ENCODE measurements at places on chromosomes 1 and 21.

GRCh38 chr1:52168373-52169080 lies 26.6 kb downstream of the ZFYVE9 start:
- no peak for DNase-seq

- no peak for DNase-seq
Observed at GRCh38 chr1:234535218-234535617, 56.2 kb upstream of the TARBP1 start.

- no peak for DNase-seq
Observed at GRCh38 chr1:46623743-46624644, 7.4 kb upstream of the MOB3C start.

- peak; percentile 90 for DNase-seq
Observed at GRCh38 chr1:11908095-11908675, 18.0 kb downstream of the KIAA2013 start.

- DNase-seq: no peak
Observed at GRCh38 chr1:3111348-3112021, 42.5 kb downstream of the PRDM16 start.

GRCh38 chr1:39646232-39647081 lies 7.0 kb upstream of the HEYL start:
- DNase-seq: no peak

DNA sequence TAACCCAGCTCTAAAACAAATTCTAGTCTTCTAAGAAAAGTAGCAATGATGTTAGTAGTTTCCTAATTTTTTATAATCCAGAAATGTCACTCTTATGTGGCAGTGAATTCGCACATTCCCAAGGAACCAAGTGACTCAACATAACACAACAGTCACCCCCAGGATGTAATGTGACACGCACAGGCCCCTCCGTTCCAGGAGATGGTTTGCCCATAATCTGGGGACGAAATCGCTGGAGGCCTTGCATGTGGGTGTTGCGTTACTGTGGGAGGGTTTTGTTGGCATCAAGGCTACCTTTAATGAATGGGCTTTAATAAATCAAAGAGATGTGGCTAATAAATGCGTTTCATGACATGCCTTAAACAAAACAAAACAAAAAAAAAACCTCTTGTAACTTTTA lies 50.9 kb downstream of the EVA1C start:
- no peak for DNase-seq
